Ascending aorta (tissue), 2 donors: ENCODE measurements at places on chromosomes 4 and X.

DNA sequence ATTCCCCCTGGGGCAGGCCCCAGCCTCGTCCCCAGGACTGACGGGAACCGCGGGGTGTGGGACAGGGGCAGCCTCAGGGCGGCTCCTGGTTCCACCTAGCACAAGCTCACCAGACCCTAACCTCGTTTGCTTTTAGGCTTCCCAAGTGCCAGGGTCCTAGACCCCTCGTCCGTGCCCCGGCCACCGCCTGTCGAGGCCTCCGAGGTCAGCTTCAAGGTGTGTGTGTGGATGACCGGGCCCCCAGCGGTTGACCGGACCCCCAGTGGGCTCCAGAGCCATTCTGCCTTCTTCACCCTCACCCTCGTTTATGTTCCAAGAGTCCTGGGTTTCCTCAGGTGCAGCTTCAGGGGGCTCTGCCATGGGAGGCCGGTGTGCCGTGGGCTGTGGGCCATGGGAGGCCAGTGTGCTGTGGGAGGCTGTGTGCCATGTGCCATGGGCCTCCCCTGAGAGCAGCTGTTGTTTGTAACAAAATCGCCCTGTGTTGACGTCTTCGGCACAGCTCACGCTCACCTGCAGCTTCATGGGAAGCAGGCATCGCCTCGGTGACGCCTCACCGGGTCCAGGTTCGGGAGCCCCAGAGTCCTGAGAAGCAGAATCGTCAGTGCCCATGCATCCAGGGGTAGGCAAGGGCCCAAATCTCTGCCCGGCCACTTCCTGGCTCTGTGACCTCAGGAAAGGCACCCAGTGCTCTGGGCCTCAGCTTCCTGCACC lies 43.0 kb upstream of the HMX1 start:
- no peak for DNase-seq

DNA sequence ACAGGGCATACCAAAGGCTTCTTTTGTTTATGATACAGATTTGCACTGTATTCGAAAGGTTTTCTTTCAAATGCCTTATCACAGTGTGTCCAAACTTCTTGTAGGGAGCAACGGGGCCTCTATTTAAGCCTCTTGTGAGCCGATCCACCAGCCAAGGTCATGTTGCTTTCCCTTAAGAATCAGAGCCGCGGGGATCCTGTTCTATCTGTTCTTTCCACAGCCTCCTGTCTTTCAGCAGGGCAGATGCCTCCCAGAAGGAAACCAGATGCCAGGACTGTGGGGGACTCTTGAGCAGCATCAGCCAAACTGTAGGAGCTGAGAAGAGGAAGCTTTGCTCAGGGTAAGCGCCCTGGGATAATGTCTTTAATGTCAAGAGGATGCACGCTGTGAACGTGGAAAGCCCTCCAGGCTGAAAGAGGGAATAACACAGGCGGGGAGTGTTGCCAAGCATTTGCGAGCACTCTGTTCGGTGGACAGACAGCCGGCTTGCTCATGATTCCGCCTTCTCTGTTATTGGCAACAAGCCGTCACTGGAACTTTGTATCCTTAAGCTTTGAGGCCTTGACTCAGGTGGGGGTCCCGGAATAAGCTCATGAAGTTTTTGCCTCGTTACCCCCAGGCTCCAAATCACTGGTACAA lies 279.8 kb upstream of the FRG1 start:
- no peak for DNase-seq

GRCh38 chr4:108570993-108571569 lies 49.3 kb upstream of the RPL34 start:
- DNase-seq, result no peak

GRCh38 chrX:139429913-139430312 lies 100.6 kb upstream of the F9 start:
- no peak for DNase-seq

GRCh38 chrX:47191331-47191730 lies 2.3 kb upstream of the UBA1 start:
- DNase-seq, result no peak
